WERI-Rb-1 (cell line): ENCODE measurements at places on chromosomes 11 and 22.

DNA sequence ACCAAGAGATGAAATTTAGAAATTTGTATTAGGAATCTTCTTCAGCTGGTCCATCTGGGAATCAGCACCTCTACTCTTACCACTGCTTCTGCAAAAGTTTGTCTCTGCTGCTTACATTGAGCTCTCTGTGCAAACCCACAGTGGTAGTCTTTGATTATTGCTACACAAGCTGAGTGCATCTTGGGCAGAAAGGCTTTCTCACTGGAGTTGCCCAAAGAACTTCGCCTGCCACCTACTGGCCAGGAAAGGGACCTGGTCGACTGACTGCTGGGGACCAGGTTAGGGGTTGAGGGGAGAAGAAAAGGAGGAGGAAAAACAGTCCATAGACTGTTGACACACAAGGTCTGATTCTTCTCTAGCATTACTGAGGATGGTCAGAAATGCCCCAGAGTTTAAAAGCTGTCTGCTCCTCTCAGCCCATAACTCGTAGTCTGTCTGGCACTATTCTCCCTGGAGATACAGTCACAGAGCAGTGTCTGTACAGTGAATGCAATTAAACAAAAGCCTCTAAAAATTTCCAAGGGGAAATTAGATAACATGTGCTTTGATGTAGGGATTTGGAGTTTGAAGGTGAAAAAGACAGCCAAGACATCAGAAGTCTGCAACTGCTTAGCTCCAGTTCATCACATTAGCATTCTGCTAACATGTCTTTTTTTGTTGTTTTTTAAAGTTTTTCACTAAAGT is 215.0 kb upstream of the CTSC start:
- peak; percentile 66 for DNase-seq

- DNase-seq, result no peak
These were observed 105.0 kb upstream of the RAG2 start for GRCh38 chr11:36703055-36703404.

- DNase-seq, result no peak
These were observed 18.3 kb upstream of the RTCB start for GRCh38 chr22:32430352-32430751.

DNA sequence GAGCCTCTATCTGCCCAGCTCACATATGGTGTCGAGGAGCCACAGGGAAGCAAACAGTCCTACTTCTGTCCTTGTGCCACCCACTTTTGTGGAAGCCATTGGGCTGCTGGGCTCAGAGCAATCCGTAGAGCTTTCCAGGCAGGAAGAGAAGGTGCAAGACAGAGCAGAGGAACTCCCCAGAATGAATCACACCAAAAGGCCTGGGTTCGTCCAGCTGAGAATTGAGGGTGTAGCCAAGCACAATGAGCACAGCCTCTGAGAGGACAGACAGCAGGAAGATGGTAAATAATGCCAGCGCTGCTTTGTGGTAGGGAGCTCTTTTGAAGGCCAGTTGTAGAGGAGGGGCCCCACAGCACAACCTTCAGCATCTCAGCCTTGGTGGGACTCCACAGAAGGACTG is 237.8 kb downstream of the GRIK4 start:
- DNase-seq, result no peak

DNA sequence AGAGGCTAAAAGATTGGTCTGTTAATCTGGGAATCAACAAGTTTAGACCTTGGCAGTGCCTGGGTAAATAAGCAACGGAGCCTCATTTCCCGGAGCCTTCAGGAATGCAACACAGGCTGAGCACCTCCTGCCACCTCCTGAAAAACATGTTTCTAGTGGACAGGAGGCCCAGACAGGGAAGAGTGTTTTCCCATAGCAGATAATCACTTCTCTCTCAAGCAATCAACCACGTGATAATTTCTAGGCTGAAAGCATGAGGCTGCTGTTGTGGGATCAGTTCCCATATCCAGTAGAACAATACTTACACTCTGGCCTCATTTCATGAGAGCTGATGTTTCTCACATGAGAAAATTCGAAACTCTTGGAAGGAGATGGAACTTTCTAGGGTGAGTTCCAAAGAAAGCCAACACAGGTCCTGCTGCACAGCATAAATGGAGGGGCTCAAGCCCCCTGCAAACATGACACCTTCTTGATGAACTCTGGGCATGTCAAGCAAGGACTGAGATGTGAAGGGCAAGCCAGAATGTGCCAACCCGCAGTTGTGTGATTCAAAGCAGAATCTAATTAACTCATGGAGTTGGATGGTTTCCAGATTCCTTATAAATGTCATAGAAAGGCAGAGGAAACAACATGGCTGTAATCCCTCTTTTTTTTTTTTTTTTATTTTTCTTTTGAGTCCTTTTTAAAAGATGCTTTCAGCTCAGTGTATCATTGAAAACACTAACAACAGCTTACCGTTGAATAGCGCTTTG is 228.5 kb upstream of the SESN3 start:
- DNase-seq, result no peak

GRCh38 chr11:113615098-113615497 is 91.0 kb downstream of the TMPRSS5 start:
- no peak for DNase-seq

DNA sequence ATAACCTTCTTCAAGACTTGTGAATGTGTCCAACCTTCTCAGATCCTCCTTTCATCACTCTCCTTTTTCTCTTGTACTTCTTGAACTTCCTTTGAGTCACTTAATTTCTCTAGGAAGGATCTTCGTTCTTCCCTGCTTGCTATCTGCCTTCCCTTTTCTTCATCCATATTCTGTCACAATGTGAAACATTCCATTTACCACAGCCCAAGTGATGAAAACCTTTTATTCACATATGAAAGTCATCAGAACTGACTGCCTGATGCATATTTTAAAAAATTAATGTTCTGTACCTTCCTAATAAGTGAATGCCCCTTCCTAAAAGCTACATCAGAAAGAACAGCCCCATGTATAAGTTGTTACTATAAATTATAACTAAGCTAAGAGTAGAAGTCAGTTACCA is 520.4 kb upstream of the LUZP2 start:
- DNase-seq, result no peak

GRCh38 chr11:69397732-69398131 is 83.7 kb upstream of the LINC01488 start:
- DNase-seq, result no peak

- no peak for DNase-seq
These were observed 33.1 kb upstream of the SEPTIN5 start for GRCh38 chr22:19680911-19681862.

DNA sequence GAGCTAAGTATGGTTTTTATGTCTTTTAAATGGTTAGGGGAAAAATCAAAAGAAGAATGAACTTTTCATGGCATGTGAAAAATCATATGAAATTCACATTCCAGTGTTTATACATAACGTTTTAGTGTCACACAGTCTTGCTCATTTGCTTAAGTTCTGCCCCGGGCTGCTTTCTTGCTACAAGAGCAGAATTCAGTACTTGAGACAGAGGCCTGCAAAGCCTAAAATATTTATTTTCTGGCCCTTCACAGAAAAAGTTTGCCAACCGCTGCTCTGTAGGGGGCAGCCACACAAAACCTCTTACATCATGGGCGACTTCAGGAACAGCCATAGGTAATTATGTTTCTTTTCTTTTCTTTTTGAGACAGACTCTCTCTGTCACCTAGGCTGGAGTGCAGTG is 1.0 kb upstream of the ATG2A start:
- DNase-seq, result no peak

DNA sequence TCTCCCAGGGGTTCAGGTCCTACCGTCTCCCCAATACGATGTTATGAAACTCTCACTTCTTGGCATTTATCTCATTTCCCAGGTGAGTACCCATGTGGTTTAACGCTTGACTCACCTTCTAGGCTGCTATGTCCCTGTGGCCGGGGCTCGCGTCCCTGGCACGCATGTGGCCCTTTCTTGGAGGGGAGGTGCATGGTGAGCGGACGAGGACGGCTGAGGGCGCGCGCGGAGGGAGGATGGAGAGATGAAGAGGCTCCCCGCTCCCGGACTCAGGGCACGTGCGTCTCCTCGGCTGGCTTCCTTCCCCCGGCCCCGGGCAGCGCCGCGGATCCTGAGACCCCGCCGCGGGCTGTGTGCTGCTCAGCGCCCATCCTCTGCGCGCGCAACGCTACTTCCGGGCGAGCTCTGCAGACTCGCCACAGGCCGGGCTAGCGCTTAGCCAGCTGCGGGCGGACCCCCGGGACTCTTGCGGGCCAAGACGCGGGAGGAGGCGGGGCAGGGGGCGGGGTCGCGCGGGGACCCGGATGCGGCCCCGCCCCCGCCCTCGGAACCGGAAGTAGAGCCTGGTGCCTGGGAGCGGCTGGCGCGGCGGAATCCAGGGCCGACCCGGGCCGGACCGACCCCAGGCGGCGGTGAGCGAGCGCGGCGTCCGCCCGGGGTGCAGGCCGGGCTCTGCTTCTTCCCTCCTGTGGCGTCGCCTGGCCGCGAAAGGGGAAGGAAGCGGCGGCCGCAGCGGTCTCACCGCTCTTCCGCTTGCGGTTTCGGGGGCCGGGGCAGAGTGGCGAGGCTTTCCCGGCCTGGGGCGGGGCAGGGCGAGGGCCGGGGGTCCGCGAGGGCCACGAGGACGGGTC is at the start of gene CTTN:
Gene CTTN, plus strand, starts transcription at position 547 of the 851 bp plus-strand sequence. CDS start 8,769 bp downstream, outside the sequence.
- peak; percentile 90 for DNase-seq

DNA sequence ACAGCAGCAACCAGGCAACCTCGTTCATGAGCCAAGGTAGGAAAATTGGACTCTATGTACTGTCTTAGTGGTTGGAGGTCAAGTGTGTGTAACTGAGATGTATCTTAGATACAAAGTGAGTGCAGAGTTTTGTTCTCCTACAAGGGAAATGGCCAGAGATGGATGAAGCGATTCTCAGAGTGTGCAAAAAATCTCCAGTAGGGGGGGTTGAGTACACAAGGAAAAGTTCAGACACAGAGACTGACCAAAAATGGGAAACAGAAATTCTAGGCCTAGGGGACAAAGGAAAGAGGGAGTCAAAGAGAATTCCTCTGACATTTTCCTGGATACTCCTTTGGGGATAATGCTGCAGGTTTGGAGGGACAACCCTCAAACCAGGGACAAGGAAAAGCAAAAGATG is 38.2 kb upstream of the OR5AK2 start:
- no peak for DNase-seq

DNA sequence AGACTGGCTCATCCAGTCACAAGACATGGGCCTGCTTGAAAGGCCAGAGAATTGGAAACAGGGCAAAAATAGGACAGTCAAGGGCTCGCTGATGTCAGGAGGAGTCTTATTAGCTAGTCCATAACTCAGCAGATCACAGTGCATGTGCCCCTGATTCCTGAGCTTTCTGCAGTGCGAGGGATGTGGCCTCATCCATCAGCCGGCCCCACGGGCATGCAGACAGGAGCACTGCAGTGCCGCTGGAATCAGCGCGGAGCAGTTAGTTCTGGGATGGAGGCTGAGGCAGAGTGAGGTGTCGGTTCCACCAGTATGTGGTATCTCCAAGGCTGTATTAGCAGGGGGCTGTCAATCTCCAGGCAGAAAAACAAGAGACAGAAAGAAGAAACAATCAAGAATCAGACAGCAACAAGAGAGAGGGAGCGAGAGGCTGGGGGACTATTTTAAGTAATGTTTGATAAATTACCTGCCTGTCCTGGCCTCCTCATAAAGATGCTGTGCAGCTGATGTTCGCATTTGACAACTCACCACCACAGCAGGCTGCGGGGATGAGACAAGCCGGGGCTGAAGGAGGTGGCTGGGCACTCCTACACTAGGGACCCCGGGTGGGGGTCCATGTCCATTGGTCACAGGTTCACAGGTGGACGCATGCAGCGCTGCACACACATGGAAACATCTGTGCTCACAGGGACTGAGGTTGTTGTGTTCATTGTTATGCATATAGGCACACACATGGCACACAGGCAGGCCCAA is 167.2 kb downstream of the TRIM29 start:
- no peak for DNase-seq
